ENCODE measurements at places on chromosomes 16 and 17.
A peak's percentile ranks its signal among the peaks of the same experiment; 100 is the strongest.

GRCh38 chr17:14545156-14545906, 244.4 kb downstream of the HS3ST3B1 start:
- no peak for DNase-seq

GRCh38 chr17:77473615-77474226, 333.0 kb downstream of the SEC14L1 start:
- no peak for DNase-seq

DNA sequence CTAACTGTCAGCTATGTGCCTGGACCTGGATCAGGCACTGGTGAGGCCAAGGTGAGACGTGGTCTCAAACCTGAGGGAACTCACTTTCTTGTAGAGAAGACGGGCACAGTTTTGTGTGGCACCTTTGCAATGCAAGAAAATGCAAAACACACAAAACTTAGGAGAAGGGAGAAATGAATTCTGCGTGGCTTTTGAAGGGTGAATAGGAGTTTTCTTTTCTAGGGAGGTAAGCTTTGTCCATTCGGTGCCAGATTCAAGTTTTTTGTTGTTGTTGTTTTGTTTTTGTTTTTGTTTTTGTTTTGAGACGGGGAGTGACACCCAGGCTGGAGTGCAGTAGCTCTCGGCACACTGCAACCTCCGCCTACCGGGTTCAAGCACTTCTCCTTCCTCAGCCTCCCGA, 1.4 kb downstream of the TOM1L1 start:
- no peak for DNase-seq

DNA sequence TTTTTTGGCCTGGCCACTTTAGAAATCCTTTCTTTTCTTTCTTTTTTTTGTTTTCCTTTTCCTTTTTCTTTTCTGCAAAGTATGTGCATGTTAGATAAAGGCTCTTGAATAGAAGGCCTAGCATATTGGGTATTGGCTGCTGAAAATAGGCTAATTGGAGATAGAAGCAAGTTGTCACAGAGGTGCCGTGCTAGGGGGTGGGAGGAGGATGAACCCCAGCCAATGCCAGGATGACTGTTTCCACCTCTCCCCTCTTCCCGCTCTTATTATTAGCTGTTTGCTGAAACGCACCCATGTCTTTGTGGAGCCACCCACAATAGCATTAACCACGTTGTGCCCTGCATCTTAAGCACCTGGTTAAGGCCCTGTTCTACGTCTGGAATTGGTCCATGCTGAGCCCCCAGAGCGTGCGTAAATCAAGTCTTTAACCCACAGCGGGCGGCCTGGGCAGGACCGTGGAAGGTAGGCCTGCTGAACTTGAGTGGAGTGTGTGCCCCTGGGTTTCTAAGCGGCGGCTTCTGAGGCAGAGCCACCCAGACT, 123.6 kb downstream of the MSI2 start:
- DNase-seq = no peak

- DNase-seq = no peak
Measured at GRCh38 chr17:74430706-74431567, 951 bp upstream of the GPRC5C start.

DNA sequence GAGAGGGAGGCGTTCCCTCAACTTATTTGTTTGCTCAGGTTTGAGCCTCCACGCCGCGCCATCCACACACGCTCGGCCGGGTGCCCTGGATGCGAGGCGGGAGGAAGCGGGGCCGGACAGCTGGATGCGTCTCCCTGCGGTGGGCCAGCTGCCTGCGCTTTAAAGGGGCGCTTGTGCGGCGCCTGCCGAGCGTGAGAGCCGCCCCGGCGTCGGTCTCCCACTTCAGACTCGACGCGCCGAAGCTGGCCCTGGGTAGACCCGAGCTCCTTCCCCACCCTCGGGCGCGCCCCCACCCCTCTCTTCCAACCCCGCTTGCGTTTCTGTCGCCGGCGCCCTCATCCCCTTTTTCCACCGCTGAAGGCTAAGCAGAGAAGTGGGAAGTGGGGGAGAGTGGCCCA, 527 bp upstream of the CHAD start:
- DNase-seq = no peak

- DNase-seq = no peak
Measured at GRCh38 chr16:31700200-31700529, 172.5 kb downstream of the AHSP start.

- DNase-seq = no peak
Measured at GRCh38 chr17:40265337-40265736, 22.3 kb upstream of the CDC6 start.

GRCh38 chr16:75208861-75209505, 2.0 kb upstream of the CTRB2 start:
- no peak for DNase-seq

DNA sequence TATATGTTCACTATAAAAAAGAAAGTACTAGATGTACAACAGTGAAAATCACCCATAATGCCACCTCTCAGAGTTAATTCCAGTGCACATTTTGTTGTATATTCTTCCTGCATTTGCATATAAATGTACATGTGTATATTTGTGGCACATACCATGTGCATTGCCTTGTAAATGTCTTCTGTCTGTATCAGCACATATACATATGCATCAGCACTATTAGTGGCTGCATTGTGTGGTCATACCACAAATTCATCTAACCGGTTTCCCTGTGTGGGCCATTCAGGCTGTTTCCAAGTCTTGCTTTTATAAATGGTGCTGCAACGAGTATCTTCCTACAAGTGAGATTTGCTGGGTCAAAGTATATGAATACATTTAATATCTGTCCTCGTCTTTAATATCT, 6.5 kb downstream of the KSR1 start:
- no peak for DNase-seq

- DNase-seq = no peak
Measured at GRCh38 chr16:88699180-88699579, 7.0 kb downstream of the RNF166 start.

DNA sequence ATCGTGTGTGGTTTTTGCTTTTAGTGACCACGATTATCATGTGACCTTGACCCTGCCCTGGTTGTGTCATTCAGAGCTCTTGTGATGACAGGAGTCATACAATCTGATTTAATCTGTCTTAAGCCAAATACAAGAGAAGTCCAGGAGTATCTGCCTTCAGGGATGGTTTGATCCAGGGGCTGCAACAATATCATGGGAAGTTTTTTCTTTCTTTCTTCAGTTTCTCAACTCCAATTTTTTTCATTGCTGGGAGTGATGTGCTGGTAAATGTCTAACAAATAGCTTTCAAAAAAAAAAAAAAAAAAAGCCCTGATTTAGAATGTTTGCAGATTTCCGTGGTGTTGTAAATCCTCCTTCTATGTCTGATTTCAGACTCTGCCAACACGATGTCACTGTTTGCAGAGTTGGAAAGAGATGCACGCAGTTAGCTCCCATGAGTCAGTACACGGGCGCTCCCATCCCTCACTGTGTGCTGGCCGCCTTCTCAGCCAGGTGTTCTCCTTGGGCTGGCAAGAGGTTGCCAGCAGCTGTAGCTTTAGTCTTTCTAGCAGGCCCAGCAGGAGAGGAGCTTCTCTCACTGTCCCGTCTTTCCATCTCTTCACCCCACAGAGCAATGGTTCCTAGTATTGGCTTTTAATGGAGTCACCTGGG, 229.7 kb downstream of the SNX29 start:
- DNase-seq = no peak

GRCh38 chr17:72432143-72432621, 311.4 kb downstream of the SOX9 start:
- no peak for DNase-seq

DNA sequence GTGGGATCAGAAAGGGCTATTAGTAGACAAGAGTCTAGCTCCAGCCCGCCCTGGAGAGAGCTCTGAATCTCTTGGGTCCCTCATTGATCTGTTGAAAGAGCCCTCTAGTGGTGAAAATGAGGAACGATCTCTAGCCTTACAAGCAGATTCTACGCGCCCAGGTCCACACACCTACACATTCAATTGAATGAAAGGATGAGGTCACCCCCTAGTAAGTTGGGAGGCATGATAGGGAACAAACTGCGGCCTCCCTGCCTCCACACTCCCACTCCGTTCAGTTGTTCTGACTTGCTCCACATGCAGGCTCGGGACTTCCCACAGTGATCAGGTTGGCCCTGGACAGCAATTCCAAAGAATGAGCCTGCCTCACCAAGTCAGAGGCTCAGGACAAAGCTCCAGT, 2.9 kb upstream of the CACNG3 start:
- DNase-seq = no peak

- DNase-seq = no peak
Measured at GRCh38 chr17:19022747-19023146, 18.2 kb upstream of the FAM83G start.

DNA sequence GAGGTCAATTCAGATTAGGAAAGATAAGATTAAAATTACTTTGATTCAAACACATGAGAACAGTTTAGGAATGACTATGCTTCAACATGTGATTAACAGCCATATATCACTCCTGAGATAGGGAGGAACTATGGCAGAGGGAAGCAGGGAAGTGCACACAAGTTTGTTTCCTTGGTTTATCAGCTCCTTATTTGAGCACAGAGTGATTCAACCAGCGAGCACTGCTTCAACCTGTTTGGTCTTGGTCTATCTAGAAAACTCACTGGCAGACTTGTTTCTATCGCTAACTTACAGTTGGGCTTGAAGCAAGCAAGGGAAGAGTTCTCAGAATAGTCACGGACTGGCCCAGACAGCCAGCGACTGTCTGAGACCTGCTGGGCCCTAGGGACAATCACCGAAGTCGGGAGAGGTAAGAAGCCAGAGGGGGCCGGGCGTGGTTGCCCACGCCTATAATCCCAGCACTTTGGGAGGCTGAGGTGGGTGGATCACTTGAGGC, 23.5 kb downstream of the TUBG1 start:
- no peak for DNase-seq

- no peak for DNase-seq
Measured at GRCh38 chr17:46061435-46061834, 62.4 kb downstream of the STH start.

GRCh38 chr17:58970609-58971450, 135.8 kb downstream of the TRIM37 start:
- no peak for DNase-seq

DNA sequence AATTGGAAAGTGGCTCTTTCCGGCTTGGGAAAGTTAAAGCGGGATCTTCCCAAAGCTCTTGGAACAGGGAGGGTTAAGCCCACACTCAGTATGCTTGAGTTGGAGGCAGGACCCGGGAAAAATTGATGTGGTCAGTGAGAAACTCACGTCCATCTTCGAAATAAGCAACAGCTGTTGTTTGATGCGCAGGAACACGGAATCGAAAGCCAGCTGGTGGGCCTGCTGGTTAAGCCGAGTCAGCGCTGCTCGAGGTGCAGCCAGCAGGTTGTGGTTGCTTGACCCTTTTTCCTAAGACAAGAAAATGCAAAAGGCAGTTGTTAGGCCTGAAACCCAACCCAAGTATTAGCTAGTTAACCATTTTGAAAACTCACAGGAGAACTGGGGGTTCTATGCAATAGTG, 49.4 kb downstream of the COG7 start:
- DNase-seq = no peak

- DNase-seq = peak; percentile 63
Measured at GRCh38 chr17:59440757-59441463, 109.5 kb downstream of the YPEL2 start.

GRCh38 chr17:50687200-50688066, 20.3 kb downstream of the ANKRD40 start:
- DNase-seq = no peak

- DNase-seq = no peak
Measured at GRCh38 chr17:65918916-65919315, 273.0 kb downstream of the CEP112 start.

DNA sequence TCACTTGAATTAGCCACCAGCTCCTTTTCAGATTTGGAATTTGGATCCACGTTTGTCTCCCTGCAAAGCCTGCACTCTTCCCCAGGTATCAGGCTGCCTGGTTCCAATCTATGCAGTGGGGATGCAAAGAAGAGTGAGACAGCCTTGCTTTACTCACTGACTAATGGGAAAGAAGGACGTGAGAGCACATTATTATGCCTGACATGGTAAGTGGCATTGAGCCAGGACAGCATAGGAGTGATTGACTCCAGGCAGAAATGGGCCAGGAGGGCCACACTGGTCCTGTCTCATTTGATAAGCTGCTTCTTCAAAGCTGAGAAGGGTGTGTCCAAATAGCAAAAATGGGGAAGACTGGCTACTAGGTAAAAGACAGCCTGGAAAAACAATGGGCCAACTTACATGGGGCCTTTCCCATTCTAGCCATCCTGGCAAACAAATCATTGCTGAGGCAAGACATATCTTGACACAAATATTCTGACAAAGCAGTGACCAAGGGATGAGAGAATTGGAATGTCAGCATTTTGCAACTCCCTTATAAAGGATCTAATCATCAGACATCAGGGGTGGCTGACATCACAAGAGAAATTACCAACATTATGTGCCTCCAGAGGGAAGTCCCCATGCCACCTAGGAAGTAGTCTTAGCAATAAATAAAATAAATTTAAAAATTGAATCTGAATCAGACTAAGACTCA, 38.6 kb downstream of the CDH11 start:
- DNase-seq = no peak

DNA sequence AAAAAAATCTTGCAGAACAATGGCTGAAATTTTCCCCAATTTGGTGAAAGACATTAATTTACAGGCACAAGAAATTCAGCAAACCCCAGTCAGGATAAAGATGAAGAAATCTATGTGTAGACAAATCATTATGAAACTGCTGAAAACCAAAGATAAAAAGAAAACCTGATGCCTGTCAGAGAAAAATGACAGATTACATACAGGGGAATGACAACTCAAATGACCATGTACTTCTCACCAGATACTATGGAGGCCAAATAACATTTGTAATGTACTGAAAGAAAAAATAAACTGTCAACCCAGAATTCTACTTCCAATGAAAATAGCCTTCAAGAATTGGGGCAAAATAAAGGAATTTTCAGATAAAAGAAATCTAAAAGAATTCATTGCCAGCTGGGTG, 7.2 kb upstream of the XAF1 start:
- DNase-seq = no peak

DNA sequence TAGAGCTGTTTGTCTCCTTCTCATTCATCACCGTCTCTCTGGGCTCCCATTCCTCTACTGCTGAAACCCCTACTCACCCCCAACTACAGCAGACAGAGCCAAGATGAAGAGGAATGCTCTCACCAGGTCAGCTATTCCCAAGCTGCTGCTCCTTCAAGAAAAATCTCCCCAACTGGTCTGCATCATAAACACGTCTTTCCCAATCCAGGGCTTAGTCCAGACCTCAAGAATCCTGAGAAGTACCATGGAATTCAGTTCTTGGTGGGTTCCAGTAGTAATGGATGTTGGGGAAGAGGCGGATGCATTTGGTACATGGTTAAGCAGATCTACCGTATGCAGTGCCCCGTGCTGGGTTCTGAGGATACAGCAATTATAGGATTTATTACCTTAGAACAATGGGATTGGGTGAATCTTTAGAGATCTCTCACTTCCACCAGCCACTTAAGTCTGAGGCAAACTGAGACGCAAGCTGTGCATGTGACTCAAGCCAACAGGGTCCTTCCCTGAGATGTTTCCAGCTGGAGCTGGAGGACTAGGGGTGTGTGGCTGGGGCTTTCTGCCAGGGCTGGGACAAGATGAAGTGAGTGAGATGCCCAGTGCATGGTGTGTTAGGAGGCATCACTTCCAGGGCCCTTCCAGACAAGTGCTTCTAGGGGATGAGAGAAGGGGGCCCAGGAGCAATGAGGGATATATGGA, 232.7 kb upstream of the CDH5 start:
- DNase-seq = no peak

All from AG04449 (cell line).